Pulmonary artery endothelial cell (primary cell): ENCODE measurements at places on chromosomes 4 and X. TPM values are rescaled to one million over a fixed set of nuclear protein-coding genes. Genes with fewer than 3 reads are reported as not detected.

Gene ANK2
- 0.18 and 0.66 TPM in 2 replicates for total RNA-seq

Gene EIF1AX
- 31.5 and 36.7 TPM in 2 replicates for total RNA-seq

Gene PAGE4
- not detected in 2 replicates for total RNA-seq

Gene TRIM75
- total RNA-seq: not detected in 2 replicates

Gene SPIN2A
- total RNA-seq: 0.20 and 0.21 TPM in 2 replicates

Gene RRH
- total RNA-seq: 0.07 TPM in 1 of 2 replicates, not detected in the other

DNA sequence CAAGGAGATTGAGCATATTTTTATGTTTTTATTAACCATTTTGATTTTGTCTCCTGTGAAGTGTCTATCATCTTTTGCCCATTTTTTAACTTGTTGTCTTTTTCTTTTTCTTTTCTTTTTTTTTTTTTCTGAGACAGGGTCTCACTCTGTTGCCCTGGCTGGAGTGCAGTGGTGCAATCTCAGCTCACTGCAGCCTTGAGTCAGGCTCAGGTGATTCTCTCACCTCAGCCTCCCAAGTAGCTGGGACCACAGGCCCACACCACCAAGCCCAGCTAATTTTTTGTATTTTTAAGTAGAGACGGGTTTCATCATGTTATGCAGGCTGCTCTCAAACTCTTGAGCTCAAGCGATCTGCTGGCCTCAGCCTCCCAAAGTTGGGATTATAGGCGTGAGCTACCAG is 4.6 kb upstream of the ADD1 start:
- no peak for DNase-seq

- no peak for DNase-seq
Observed at GRCh38 chrX:40007756-40008705, 89.7 kb downstream of the BCOR start.

GRCh38 chr4:113639326-113639725 is 122.2 kb downstream of the CAMK2D start:
- DNase-seq: no peak

DNA sequence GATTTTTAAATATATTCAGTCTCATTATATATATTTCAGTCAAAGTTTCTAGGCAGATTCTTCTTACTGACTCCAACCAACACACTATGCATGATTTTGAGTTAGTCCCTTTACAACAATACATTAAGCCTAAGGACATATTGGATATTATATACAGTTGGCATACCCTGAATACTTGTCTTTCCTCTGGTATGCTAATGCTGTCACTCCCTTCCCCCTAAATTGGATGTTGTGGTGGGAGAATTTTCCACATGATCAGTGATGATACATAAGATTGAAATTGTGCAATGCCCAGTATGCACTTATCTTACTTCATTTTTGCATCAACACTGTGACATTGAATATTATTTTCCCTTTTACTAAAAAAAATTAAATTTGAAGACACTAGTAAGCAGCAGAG is 935.2 kb downstream of the PCDH7 start:
- no peak for DNase-seq

DNA sequence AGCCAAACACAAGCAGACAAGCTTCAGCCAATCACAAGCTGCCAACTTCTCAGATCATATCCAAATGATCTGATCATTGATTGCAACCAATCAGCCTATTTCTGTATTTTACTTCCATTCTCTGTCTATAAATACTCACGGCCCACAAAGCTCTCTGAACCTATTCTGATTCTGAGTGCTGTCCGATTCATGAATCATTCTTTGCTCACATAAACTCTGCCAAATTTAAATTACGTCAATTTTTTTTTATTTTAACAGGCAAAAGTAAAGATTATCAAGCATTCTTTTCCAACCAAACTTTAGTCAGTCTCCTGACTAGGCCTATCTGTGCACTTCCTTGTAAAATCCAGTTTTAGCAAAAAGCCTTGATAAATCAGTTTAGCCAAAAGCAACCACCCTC is 1.8 kb upstream of the TCEANC start:
- no peak for DNase-seq

GRCh38 chrX:357035-357692 is 29.5 kb downstream of the PPP2R3B start:
- no peak for DNase-seq

GRCh38 chr4:61239250-61239649 is 39.1 kb downstream of the ADGRL3 start:
- no peak for DNase-seq
